Sigmoid colon (tissue), 7 donors: ENCODE measurements at places on chromosomes 6 and 20. TPM values are rescaled to one million over a fixed set of nuclear protein-coding genes. Genes with fewer than 3 reads are reported as not detected.

DNA sequence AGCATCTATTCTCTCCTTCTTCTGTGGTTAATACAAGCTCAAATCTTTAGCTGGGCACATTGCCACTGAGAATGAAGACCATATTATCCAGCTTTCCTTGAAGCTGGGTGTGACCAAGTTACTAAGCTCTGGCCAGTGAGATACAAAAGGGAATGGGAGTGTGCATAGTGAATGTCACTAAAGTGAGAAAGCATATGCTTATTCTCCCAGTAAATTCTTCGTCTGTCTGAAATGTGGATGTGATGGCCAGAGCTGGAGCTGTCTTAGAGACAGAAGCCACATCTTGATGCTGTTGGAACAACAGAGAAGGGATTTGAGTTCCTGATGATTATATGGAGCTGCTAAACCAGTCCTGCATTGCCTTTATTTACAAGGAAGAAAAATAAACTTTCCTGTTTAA, 60.1 kb downstream of the SESN1 start:
- H3K4me3 ChIP-seq, result no peak overlapping the region
- no peak for DNase-seq
- H3K27ac ChIP-seq, result no peak overlapping the region
- peaks cover 8% of the 10 kb centered on the region for H3K4me1 ChIP-seq

GRCh38 chr6:127279815-127280214, 13.2 kb downstream of the RNF146 start:
- no peak overlapping the region for H3K27ac ChIP-seq
- H3K4me3 ChIP-seq, result no peak overlapping the region
- H3K27me3 ChIP-seq, result no peaks in the 10 kb centered on the region
- H3K36me3 ChIP-seq, result peaks cover 11% of the 10 kb centered on the region

HAO1 gene
- total RNA-seq, result not detected

COL19A1 gene
- total RNA-seq, result 0.54 TPM

GRCh38 chr6:33417128-33417902, 592 bp downstream of the CUTA start:
- no peaks in the 10 kb centered on the region for H3K27me3 ChIP-seq
- no peak for DNase-seq
- peak overlapping the region; percentile 61 for H3K4me3 ChIP-seq
- H3K4me1 ChIP-seq, result no peaks in the 10 kb centered on the region
- H3K36me3 ChIP-seq, result peaks cover 22% of the 10 kb centered on the region

GRCh38 chr20:37734228-37734985, 40.6 kb downstream of the CTNNBL1 start:
- DNase-seq, result no peak
- no peak overlapping the region for H3K27ac ChIP-seq

GRCh38 chr6:4803343-4803744, 27.1 kb downstream of the CDYL start:
- H3K4me1 ChIP-seq, result peaks cover 34% of the 10 kb centered on the region
- no peak for DNase-seq
- H3K27me3 ChIP-seq, result no peaks in the 10 kb centered on the region
- no peak overlapping the region for H3K27ac ChIP-seq

GRCh38 chr6:136085370-136086115, 164.6 kb downstream of the MTFR2 start:
- DNase-seq, result no peak
- H3K27ac ChIP-seq, result no peak overlapping the region
- H3K27me3 ChIP-seq, result no peaks in the 10 kb centered on the region
- H3K4me1 ChIP-seq, result no peaks in the 10 kb centered on the region
- no peaks in the 10 kb centered on the region for H3K36me3 ChIP-seq

GPSM3 gene
- total RNA-seq, result 10.0 TPM

PRR18 gene
- not detected for total RNA-seq

UNC93A gene
- not detected for total RNA-seq

SPDEF gene
- total RNA-seq, result not detected

DNA sequence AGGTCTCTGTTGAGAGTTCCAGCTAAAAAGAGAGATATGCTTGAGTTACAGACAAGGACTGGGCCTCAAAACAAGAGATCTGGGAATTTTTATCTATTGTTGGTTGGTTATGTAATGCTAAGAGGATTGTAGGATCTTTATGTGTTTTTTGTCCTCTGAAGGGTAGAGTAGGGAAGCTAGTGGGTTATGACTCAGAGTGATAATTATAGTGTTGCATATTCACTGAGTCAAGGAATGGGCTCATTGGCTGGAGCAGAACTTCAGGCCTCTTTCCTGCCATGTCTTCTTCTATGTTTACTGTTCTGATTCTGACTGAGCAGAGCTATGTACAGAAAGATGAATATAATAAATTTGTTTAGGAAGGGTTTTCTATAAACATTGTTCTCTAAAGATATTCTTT, 66.1 kb upstream of the NOX3 start:
- no peaks in the 10 kb centered on the region for H3K36me3 ChIP-seq
- no peaks in the 10 kb centered on the region for H3K4me1 ChIP-seq
- no peaks in the 10 kb centered on the region for H3K27me3 ChIP-seq
- H3K27ac ChIP-seq, result no peak overlapping the region

DNA sequence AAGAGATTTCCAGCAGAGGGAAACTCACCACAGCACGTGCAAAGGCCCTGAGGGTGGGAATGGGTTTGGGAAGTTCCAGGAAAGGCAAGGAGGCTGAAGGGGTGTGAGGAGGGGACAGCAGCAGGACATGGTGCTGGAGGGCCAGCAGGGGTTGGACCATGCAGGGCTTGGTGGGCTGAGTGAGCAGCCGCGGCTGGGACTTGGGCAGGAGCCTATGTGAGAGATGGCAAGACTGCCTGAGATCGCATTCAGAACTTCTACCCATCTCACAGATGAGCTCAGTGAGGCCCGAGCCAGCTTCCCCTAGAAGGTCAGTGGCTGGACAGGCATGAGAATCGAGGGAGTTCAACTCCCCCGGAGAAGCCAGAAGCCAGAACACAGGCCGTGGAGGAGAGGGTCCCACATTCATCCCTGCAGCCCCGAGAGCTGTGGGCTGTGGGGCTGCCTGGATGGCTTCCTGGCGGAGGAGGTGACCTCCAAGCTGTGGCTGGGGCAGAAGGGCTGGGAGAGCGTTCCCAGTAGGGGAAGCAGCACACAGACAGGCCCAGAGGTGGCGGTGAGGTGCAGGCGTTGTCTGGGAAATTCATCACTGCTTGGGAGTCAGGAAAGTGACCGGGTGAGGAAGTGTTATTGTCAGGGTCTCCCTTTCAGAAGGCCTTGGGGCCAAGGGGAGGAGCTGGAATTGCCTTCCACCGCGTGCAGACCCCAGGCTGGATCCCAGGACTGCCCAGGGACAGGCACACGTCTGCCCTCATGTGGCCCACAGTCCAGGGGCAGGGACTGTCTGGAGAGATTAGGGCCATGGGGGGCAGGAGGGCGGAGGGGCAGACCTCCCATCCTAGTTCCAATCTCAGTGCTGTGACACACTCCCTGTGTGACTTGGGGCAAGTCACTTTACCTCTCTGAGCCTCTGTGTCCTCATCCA, 103.8 kb downstream of the CEBPB start:
- no peaks in the 10 kb centered on the region for H3K27me3 ChIP-seq
- H3K4me1 ChIP-seq, result peaks cover 24% of the 10 kb centered on the region
- no peaks in the 10 kb centered on the region for H3K36me3 ChIP-seq
- no peak overlapping the region for H3K4me3 ChIP-seq
- H3K27ac ChIP-seq, result peak overlapping the region; percentile 74
- DNase-seq, result no peak

DNA sequence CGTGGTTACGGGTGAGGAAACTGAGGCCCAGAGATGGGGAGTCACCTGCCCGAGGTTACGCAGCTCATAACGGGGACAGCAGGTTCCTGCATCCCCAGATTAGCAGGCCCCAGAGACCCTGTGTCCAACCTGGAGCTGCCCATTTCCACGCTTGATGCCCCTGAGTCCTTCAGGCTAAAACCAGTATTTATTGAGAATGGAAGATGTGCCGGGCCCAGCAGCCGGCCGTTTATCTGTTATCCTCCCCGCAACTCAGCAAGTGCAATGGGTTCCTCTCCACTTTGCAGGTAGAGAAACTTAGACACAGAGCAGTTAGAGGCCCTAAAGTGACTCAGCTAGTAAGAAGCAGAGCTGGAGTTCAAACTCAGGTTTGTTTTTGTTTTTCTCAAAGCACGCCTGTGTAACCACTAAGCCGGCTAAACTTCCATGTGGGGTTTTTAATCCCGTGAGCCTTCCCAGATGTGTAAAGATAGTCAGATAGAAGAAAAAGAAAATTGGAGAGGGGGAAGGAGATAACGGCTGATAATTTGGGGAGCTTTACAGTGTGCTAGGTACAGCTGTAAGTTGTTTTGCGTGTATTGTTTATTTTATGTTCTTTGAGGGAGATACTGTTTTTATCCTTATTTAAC, 775 bp downstream of the PFDN4 start:
- H3K4me1 ChIP-seq, result no peaks in the 10 kb centered on the region
- H3K4me3 ChIP-seq, result peak overlapping the region; percentile 98
- H3K36me3 ChIP-seq, result no peaks in the 10 kb centered on the region
- no peak for DNase-seq
- peak overlapping the region; percentile 90 for H3K27ac ChIP-seq
- no peaks in the 10 kb centered on the region for H3K27me3 ChIP-seq

OPN5 gene
- not detected for total RNA-seq

GRCh38 chr6:5398530-5398929, 137.2 kb downstream of the FARS2 start:
- H3K4me3 ChIP-seq, result no peak overlapping the region
- H3K27ac ChIP-seq, result no peak overlapping the region
- no peak for DNase-seq
- no peaks in the 10 kb centered on the region for H3K36me3 ChIP-seq
- H3K27me3 ChIP-seq, result no peaks in the 10 kb centered on the region

DNA sequence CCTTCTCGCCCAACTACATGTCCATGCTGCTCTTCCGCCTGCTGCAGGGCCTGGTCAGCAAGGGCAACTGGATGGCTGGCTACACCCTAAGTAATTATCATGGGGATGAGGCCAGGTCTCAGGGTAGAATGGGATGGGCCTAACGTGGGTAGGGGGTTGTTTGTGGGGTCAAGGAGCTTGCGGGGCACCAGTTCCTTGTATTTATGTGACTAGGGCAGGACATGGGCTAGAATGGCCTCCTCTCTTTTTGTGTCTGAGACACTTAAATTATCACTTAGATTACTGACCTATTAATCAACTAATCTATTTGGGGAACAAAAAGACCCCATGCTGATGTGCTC, 10.7 kb downstream of the SLC22A1 start:
- H3K36me3 ChIP-seq, result no peaks in the 10 kb centered on the region
- H3K27ac ChIP-seq, result no peak overlapping the region
- no peak for DNase-seq
- no peaks in the 10 kb centered on the region for H3K4me1 ChIP-seq
- no peaks in the 10 kb centered on the region for H3K27me3 ChIP-seq
- no peak overlapping the region for H3K4me3 ChIP-seq

GRCh38 chr6:37238381-37238780, 19.2 kb upstream of the TBC1D22B start:
- peaks cover 40% of the 10 kb centered on the region for H3K4me1 ChIP-seq
- H3K4me3 ChIP-seq, result no peak overlapping the region
- no peaks in the 10 kb centered on the region for H3K27me3 ChIP-seq
- no peaks in the 10 kb centered on the region for H3K36me3 ChIP-seq
- no peak for DNase-seq

TSPO2 gene
- not detected for total RNA-seq

DNA sequence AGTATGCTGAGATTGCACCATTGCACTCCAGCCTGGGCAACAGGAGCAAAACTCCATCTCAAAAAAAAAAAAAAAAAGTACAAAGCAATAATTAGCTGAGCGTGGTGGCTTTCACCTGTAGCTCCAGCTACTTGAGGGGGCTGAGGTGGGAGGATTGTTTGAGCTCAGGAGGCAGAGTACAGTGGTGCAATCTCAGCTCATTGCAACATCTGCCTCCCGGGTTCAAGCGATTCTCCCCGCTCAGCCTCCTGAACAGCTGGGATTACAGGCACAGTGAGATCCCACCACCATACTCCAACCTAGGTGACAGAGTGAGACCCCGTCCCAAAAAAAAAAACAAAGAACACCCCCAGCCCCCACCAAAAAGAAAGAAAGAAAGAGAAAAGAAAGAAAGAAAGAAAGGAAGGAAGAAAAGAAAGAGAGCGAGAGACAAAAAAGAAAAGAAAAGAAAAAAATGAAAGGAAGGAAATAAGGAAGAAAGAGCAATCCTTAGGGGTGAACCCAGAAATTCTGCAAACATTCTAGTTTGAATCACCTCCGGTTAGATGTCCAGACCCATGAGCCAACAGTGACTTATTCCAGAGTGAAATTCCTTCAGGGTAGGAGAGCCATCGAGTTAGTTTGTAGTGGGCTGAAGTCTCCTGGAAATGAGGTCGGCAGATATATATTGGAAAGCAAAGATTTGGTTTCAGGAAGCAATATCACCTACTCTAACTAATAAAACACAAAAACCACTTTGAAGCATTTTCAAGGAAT, 3.2 kb upstream of the RIPOR3 start:
- H3K27me3 ChIP-seq, result peaks cover 22% of the 10 kb centered on the region
- H3K4me3 ChIP-seq, result no peak overlapping the region
- H3K36me3 ChIP-seq, result no peaks in the 10 kb centered on the region
- DNase-seq, result no peak

- no peaks in the 10 kb centered on the region for H3K4me1 ChIP-seq
- H3K27ac ChIP-seq, result no peak overlapping the region
- H3K4me3 ChIP-seq, result no peak overlapping the region
- H3K27me3 ChIP-seq, result no peaks in the 10 kb centered on the region
Observed at GRCh38 chr6:100236389-100236788, 228.3 kb downstream of the SIM1 start.

C6orf163 gene
- 3.0 TPM for total RNA-seq

KDM1B gene
- 14.3 TPM for total RNA-seq
